ENCODE measurements at places on chromosomes 1 and 21.

GRCh38 chr1:47705517-47706130 lies 267.8 kb downstream of the FOXD2 start:
- no peak for DNase-seq

- DNase-seq: no peak
Observed at GRCh38 chr1:66502086-66502485, 31.9 kb upstream of the SGIP1 start.

- DNase-seq: no peak
Observed at GRCh38 chr1:222767152-222767571, 30.2 kb downstream of the FAM177B start.

DNA sequence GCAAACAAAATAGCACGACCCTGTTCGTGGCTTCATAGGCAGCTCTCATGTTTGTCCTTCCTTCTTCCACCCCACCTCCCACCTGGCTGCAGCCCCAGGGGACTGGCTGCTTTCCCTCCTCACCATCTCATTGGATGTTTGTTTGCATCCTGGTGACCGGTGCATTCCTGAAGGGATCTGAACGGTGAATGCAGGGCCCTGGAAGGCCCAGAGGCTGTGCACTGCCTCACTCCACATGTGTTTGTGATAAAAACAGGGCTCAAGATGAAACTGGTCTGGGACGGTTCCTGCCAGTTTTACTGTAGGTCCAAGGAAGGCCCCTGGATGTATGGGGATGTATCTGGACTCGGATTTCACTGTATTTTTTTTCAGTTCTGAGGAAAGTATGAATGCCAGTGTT lies 42.8 kb downstream of the CNN3 start:
- no peak for DNase-seq

DNA sequence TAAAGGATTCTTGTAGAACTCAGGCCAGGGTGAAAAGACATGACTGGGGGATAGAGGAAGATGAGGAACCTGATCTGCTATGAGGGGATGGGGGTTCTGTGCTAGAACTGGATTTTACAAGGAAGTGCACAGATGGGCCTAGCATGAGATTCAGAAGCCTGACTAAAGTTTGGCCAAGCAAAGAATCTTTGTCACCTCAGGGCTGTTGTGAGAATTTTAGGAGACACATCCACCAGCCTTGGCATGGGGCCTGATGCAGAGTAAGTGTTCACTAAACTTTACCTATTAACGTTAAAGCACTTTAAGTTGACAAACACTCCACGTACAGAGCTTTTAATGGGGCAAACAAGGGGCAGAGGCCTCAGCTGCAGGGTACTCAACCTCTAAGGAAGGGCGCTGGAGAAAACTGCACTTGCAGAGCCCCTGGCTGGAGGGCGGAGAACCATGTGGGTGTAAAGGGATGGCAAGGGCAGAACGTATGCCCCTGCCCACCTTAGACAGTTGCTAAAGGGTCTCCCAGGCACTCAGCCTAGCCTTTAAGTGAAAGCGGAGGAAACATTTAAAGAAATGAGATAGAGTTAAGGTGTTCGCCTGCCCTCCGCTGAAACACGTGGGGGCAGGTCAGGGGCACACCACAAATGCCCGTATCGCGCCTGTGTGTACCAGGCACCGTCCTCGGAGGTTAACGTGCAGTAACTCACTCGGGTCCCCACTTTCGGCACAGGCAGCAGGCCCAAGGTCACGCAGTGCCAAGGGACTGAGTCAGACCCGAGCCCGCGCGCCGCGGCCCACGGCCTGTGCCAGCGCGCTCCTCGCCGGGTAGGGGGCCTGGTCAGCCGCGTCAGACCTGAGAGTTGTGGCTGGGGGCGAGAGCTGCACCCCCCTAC lies 990 bp upstream of the MRPS6 start:
- peak; percentile 4 for DNase-seq

GRCh38 chr21:29829564-29830275 lies 110.1 kb downstream of the GRIK1 start:
- no peak for DNase-seq

DNA sequence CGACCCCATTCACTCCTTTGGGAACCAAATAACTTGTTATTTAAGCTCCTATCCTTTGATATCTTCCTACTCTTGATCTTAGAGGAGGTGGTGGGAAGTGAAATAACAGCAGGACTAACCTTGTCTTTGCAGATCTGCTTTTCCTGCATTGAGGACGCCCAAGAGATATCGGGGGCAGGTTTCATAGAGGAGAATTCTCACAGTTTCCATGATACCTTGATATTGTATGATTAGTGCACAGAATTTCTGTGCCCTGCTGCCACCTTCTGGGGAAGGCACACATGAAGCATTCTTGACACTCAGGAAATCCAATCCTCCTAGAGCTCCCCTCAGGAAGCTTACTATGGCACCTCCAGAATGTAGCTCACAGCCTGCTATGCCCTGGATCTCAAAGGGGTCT lies 1.6 kb downstream of the CD1B start:
- DNase-seq: no peak

DNA sequence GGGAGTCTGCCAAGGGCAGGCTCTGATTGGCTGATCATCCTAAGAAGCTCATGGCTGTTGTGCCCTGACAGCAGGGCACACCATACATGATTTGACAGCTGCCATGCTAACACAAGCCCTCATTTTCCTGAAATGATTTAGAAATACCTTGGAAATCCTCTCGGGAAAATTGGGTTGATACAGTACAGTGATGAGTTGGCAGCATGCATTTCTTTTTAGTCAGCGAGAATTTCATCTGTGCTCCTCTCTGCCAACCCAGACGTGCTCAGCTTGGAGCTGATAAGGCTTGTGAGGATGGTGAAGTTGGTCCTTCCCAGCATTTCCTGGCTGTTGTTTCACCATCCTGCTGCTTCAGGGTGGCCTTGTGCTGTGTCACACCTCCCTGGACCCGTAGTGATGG lies 22.6 kb upstream of the KCNQ4 start:
- DNase-seq: no peak

- DNase-seq: no peak
Observed at GRCh38 chr1:65104854-65105534, 43.0 kb upstream of the AK4 start.

DNA sequence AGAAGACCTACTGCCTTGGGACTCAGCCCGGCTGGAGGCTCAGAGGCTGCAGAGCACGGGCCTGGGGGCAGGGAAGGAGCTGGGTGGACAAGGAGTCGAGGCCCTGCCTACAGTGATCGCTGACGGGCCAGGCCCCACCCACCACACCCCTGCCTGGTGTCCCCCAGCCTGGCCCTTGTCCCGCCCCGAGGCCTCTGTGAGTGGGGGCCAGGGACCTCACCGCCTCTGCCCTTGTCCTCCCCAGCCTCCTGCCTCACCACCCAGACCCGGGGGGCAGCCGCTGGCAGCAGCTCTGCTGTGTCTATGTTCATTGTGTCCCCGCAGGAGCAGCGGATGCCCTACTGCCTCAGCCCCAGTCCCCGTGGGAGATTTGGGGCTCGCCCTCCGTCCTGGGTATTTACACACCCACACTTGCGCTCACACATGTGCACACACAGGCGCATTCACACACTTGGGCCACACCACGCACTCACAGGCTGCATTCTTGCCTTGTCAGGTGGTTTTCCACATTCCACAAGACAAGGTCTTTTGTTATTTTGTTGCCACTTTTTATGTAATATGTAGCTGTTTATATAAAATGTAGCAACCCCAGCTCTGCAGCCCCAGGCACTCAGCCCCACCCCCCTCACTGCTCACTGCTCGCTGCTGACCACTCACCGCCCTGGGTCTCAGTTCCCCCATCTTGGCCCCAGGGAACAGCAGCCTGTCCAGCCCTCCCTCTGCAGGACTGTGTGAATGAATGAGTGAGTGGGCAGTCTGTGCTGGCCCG lies 7.3 kb downstream of the PFKL start:
- no peak for DNase-seq

GRCh38 chr1:94925561-94926125 lies 1.3 kb downstream of the CNN3 start:
- peak; percentile 81 for DNase-seq

DNA sequence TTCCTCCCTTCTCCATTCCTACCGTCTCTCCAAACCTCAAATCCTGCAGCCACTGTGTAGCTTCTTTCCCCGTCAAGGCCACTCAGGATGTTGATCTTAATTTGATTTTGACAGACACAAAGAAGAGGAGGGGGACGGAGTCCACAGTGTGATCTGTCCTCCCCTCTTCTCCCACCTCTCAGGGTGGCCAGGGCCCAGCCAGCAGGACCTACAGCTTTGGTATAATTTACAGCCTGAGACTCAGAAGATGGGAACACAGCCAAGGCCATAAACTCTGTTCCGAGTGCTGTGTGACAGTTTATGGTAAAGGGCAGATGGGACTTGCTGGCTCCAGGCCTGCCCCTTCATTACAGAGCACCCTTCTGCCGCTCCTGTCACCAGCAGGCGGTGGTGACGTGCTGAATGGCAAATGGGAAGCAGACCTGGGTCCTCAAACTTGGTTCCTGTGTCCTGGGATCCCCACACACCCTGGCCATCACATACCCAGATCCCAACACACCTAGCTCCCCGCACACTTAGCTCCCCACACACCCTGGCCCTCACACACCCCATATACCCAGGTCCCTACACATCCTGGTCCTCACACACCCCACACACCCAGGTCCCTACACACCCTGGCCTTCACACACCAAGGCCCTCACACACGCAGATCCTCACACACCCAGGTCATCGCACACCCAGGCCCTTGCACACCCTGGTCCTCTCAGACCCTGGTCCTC lies 71.6 kb downstream of the CD2 start:
- no peak for DNase-seq

GRCh38 chr1:68338081-68338480 lies 105.8 kb upstream of the WLS start:
- DNase-seq: no peak

DNA sequence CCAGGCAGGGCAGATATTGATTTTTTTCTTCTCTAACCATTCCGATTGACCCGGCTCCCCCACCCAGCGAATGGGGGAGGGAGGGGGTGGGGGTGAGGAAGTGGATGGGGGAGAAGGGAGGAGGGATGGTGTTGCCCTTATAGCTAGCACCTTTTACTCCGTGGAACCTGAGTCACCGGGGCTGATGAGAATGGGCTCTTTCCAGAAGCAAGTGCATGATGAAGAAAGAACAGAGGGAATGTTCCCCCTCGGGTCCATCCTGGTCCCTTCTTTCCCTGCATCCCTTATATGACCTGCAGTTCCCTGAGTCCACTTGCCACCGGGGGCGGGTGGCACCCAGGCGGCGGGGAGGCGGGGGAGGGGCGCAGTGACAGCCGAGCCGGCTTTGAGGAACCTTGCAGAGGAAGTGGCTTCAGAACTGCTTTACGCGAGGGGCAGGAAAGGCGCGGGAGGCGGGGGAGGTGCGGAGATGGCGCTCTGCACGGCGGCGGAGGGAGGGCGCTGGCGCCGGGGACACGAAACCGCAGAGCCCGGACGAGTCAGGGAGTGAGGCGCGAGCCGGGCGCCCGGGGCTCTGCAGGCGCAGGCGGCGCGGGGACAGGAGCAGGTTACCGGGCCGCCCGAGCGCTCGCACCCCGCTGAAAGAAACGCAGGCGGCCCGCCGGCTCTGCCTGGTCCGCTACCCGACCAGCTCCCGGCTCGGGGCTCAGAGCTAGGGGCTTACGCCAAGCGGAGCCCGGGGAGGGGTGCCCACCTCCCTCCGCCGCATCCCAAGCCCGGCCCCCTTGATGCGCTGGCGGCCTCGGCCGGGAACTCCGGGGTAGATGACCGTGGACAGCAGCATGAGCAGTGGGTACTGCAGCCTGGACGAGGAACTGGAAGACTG lies 49.7 kb downstream of the RASSF5 start:
- DNase-seq: peak; percentile 56

DNA sequence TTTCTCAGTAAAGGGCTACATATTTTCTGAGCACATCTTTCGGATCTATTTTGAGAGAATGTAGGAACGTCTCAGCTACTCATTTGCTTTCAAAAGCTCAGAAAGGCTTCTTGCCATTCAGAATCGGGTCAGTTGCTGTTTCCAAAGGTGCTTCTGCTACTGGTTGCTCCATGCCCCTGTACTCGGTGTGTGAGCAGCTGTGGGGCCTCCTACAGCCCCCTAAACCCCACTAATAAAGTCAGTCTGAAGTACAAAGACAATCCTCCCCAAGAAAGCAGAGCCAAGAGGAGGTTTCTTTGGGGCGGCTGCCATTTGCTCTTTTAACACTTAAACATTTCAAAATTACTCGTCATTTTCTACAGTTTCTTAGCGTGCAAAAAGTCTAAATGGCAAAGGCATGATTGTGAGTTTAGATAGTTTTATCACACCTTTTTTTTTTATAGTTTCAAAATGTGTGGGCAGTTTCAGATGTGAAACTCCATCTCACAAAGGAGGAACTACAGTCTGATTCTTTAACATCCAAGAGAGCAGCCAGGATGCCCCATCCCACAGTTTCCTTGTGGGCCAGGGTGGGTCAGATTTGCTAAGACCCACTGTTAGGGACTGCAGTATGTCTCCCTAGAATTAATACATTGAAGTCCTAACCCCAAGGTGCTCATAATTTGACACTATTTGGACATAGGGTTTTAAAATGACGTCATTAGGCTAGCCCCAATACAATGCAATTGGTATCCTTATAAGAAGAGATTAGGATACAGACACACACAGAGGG lies 4.1 kb downstream of the RUNX1 start:
- no peak for DNase-seq

DNA sequence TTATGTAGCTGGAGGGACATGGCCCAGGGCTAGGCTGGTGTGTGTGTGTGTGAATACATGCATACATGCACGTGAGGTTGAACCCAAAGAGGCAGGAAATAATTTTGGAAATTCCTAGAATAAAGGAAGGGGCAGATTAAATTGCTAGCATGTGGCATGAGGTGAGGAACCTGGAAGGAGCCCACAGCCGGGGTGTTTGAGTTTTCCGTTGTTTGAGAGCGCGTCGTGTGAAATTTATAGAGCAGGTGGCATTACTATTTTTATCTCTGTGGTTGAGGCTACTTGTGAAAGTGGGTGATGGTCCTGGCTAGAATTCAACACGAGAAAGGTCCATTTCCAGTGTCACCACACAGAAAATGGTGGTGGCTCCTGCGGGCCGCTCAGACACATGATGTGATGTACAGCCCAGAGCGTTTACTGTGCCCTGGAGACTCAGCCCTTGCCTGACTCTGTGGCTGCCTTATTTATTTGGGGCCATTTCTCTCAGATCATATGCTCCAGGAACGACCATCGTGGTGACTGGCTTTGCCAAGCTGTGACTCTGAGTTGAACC lies 48.0 kb downstream of the BACE2 start:
- no peak for DNase-seq

DNA sequence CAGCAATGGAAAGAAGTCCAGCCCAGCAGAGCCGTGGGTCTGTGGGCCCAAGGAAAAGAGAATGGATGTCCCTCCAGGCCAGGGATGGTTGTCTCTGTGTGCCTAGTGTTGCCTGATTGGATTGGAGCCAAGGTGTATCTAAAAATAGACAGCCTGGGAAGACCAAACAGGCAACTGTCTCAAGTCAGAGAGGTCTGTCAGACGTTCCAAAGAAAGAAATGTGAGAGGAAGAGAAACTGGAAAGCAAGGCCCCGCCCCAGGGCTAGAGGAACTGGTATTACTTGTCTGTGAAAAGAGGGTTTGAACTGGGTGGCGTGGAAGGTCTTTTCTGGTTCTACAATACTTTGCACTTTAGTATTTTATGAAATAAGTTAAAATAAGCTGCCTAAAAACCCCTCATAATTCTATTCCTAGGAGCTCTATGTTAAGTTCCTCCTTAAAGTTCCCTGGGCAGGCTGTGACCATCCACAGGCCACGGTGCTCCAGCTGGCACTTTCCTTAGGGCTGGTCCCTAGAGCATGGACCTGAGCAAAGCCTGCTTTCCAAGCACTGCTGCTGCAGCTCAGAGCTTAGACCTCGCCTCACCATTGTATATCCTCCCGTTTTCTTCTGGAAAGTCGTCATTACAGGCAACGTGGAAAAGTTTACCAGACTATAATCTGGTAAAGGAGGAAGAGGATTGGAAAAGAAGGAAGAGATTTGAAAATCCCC lies 151.6 kb downstream of the DISC1 start:
- no peak for DNase-seq

GRCh38 chr21:45372732-45373355 lies 32.1 kb upstream of the COL18A1 start:
- DNase-seq: no peak

Measured in renal cortex interstitium (tissue), 15 donors.